ENCODE measurements at places on chromosomes 12 and 14.

- DNase-seq: no peak
Measured at GRCh38 chr12:87425942-87426554, 603.2 kb downstream of the C12orf50 start.

- DNase-seq: peak; percentile 50
Measured at GRCh38 chr12:122825773-122826724, 9.2 kb upstream of the HIP1R start.

DNA sequence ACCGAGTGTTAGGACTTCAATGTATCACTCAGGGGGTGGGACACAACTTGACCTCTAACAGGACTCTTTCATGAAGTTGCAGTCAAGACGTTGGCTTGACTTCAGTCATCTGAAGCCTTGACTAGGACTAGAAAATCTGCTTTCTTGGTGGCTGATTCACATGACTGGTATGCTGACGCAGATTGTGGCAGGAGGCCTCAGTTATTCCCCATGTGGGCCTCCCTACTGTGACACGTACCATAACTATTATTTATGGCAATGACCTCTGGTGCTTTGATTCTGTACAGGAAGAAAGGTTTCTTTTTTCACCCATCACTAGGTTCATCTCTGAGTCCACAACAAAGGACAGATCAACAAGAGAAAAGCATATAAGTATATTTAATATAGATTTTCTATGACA, 270.4 kb downstream of the NEDD1 start:
- no peak for DNase-seq

DNA sequence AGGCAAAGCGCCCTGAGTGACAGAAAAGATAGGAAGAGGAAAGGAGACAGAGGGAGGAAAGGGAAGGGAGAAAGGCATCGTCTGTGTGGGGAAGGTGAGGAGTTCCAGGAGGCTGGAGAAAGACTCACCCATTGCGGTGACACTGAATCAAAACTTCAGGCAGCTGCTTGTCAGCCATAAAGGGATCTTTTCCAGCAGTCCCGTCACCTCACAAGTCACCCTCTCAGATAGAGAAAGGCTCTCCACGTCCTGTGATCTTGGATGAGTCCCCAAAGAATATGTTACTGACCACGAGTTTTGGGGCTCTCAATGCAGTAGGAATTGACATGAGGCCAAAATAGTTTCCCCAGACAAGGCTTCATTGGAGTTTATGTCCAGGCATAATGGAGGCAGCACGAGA, 9.8 kb upstream of the GMFB start:
- no peak for DNase-seq

DNA sequence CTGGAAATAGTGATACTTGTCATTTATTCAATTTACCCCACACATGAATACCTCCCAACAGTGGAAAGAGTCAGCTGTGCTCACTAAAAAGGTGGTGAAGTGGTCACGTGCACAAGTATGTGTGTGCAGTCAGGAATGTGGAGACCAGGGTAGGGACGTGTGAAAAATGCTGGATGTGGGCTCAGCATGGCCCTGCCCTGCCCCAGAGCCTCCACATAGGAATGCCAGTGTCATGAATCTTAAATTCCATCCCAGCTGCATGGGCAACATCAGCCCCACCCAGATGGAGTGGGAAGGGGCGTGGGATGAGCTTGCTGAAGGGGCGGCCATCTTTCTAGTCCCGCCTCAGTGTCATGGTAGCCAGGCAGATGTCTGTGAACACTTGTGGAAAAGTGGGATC, 87.7 kb downstream of the C12orf75 start:
- no peak for DNase-seq

GRCh38 chr14:75636100-75636692, 24.5 kb downstream of the ERG28 start:
- peak; percentile 62 for DNase-seq

DNA sequence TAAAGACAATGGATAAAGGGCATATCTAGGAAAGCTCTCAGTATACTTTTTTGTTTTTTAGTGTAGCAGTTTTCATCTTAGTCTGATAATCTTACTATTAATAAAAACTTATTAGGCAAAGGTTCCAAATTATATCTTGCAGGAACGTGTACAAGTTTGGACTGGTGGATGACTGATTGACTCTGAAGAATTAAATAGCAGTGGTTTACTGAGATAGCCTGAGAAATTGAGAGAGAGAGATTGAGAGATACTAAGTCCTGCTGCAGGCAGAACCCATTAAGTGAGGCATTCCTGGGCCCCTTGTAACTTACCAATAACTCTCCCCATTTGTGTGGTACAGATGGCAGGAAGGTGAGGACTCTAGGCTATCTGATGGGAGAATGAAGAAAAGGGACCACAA, 80.2 kb upstream of the SLC38A2 start:
- no peak for DNase-seq

DNA sequence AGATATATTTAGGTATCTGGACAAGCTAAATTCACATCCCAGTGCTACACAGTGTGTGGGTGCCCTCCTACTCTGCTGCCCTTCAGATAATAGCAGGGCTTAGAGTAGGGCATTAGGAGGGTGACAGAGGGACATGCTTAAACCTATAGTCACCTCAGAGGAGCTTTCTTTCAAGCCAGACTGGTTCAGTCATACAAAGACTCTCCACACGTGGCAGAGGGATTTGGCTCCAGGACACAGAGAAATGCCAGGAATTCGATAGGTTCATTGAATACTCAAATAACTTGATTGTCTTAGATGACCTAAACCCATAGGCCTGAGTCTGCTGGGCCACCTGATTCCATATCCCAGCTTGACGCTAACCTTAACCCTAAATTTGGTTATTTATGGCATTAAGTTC, 163.5 kb downstream of the TPH2 start:
- DNase-seq: no peak

GRCh38 chr14:93855737-93856136, 67.5 kb upstream of the PRIMA1 start:
- no peak for DNase-seq

GRCh38 chr12:64170024-64170423, 52.1 kb downstream of the KICS2 start:
- DNase-seq: no peak

DNA sequence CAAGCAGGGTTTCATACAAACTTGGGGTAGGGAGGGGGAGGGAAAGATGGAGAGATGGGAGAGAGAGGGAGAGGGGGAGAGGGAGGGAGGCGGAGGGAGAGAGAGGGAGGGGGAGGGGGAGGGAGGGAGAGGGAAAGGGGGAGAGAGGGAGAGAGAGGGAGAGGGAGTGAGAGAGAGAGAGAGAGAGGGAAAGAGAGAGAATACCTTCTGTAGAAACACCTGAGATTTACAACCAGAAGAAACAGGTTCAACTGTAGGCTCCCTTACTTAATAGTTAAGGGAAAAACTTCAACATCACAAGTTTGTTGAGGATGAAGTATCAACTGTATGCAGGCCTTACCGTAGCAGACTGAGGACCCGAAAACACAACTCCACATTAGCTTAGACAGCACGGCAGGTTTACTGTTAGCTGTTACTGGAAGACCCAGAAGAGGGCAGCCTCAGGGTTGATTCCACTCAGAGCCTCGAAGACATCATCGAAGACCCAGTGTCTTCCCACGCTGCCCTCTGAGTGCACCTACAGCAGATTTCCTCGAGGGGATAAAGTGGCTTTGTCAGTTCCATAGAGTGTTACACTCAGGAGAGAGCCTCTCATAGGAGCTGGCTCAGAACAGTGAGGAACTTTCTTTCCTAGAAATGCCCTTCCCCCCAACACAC, 72.4 kb downstream of the NT5DC3 start:
- no peak for DNase-seq
